ENCODE measurements at places on chromosomes 4 and X.

DNA sequence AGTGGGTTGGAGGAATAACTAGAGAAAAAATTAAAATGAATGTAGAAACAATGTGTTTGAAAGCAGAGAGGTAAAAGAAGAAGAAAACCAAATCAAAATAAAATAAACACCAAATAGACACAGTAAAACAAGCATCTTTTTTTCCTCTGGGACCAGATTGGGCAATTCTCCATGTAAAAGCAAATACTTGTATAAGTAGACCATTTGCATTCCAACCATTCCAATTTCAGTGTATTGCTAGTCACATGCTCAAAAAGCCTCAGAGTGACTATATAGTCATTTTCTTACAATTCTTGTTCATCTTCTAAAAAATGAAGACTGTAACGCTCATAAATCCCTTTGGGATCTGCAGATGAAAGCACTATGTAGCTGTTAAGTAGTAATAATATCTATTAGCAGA lies 969.5 kb downstream of the PCDH18 start:
- no peak for DNase-seq

- DNase-seq = no peak
These were observed 626.8 kb downstream of the TLL1 start for GRCh38 chr4:166499820-166500219.

DNA sequence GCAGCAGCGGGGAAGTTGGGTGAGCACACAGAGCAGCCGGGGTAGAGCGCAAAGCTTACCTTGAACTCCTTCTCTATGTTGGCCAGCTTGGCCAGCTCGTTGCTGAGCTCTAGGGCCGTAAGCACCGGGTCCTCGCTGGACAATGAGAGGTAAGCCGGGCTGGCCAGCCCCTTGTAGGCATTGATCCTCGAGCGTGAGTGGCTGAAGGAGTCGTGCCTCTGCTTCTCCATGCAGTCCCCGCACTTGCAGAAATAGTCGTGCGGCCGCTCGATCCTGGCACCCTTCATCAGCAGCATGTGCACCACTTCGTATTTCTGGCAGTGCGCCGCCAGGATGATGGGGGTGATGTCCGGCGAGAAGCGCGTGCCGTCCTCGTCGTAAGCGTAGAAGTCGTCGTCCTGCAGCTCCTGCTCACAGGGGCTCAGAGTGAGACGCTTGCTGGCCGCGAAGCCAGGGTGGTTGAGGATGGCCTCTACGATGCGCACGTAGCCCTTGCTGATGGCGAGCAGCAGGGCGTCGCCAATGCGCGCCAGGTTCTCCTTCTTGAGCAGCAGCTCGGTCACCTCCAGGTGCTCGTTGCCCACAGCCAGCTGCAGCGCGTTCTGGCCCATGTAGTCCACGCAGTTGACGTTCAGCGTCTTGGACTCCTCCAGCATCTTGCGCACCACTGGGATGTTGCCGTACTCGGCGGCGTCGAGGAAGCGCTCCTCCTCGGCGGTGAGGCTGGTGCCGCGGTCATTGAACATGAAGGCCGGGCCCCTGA lies 19.5 kb downstream of the TRPC3 start:
- DNase-seq = no peak

- DNase-seq = no peak
These were observed 65.5 kb upstream of the KLF3 start for GRCh38 chr4:38598489-38598888.

DNA sequence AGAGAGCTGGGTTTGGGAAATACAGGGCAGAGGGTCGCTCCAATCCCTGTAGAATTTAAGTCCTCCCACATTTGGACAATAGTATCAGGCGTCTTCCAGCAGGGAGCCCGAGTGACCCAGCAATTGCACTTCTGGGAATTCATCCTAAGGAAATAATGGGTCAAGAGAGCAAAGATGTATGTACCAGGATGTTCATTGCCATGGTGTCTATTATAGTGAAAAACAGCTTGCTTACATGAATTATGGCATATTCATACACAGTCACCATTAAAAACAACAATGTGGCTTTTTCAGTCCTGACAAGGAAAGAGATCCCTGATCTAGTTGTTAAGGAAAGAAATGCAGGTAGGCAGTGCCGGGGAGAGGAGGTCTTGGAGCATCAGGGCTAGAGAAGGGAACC lies 167.7 kb downstream of the PJA1 start:
- DNase-seq = no peak

- no peak for DNase-seq
These were observed 17.6 kb downstream of the TKTL1 start for GRCh38 chrX:154313147-154313546.

DNA sequence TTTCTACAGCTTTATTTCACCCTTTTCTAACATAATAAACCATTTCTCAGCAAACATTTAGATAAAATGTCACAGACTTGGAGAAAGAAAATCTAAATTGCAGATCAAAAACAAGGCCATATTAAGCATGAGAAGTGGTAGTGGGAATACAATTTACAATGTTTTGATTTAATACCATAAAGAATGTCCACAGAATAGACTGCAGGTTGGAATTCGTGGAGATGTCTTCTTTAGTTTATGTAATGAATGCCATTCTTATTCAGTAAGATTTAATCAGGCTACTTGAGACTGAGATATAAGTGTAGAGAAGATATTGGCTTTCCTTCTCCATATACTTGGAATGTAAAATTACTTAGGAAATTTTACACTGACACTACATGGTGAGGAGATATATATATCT lies 91.9 kb upstream of the ZFP42 start:
- no peak for DNase-seq

DNA sequence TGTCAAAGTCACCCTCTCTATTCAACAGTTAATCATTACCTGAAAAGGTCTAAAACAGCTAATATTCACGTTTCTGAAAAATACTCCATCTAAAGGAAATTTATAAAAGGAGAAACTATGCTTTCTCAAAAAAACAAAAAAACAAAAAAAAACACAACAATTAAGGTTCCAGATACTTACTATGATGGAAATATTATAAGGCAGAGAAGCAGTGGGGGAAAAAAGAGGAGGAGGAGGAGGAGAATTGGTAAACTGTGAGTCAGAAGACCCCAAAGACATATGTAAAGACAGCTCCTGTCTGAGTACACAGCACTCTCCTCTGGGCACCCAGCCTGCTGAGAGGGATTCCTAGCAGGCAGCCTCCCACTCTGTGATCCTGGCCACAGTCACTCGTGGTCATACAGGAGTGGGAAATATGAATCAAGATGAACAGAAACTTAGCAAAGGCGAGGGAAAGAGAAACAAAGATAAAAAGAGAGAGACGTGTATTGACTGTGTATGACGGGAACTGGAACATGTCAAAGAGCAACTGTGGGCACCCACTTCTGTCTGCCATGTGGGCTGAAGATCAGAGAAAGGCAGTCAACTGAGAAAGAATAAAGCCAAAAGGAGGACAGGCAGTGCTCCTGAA lies 12.5 kb downstream of the KLHL15 start:
- no peak for DNase-seq

- DNase-seq = no peak
These were observed 250.3 kb downstream of the GBA3 start for GRCh38 chr4:22942920-22943559.

DNA sequence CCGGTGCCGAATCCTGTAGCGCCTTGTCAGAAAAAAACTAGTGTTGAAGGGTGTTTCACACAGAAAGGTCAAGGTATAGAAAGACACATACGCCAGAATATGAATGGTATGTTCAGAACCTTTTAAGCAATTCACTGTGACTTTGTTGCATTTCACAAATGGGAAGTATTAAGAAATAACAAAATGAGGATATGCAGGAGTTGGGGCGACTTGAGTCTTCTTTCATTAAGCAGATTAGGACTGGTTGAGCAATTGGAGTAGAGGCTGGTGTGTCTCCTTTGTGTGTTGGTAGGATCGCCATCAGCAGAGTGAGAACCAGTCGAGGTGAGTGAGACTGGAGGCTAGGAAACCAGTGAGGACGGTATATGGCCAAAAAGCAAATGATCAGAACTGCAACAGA lies 1454.5 kb upstream of the TENM3 start:
- no peak for DNase-seq

DNA sequence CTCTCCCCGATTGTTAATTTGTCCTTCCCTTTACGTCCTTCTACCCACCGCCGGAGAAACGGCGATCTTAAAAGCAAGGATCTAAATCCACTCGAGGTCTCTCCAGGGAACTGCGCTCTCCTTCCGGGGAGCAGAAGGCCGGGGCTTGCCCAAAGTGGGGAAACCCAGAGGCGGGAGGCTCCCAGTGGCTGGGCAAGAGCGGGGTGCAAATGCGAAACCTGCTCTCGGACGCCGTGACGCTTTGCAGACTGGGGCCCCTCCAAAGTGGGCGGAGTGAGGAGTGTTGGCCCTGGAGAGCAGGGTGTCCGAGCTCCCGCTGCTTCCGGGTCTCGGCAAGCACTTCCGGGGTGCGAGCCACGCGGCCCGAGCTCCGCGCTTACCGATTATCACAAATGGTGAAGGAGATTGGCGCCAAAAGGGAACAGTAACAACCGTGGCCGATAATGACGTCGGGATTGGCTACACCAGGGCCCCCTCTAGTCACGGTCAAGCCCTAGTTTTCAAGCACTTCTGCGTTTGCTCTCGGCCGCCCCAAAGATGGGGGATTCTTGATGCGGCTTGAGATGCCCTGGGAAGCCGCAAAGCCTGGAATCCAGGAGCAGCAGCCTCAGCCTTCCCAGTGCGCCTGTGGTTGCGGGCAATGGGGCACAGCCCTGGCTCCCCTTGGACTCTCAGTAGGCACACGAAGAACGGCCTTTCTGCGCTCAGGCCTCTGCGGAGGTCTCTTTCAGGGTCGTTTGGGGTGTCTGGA lies 29.0 kb downstream of the HAND2 start:
- no peak for DNase-seq

DNA sequence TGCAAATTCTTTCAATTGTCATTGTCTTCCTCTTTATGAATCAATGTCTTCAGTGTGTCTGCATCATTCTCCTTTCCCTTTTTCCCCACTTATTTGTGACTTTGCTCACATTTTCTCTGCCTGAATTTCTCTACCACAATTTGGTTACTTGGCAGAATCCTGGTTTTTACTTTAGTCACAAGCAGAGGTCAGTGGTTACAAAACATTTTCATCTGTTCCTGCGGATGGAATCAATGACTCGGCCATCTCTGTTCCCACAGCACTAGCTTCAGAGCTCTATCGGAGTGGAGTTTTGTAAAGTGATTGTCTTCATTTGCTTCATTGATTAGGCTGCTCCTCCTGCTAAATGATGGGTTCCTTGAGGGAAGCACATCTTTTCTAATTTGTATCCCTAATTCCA lies 501.3 kb upstream of the AADAT start:
- DNase-seq = no peak

DNA sequence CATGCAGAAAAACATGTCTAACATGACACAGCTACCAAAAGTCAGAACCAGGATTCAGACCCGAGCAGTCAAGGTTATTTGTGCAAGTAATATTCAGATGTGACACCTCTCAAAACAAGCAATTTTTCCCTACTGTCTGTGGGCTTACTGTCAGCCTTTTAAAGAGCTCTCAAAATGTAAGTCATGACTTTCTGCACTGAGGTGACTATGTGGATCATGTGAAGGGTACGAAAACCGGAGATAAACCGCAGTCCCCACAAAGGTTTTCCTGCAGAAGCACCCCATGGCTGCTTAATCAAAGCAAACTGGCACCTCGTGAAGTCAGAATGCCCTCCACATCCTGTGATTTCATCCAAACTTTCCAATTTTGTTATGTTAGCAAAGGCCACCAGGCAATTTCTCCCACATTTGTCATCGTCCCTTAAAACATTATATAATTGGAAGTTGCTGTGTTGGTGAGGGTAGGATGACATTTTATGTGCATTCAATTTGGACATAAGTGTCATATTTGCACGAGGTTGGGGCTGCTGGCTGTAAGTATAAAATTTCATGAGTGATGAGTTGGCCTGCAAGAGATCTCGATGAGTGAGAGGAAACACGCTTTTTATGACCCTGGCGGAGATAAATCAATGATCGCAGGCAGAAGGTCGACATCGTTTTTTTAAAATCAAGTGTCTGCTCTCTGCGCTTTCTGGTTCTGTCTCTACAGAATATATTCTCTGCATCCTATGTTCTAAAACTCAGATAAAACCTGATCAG lies 161.2 kb downstream of the STK32B start:
- DNase-seq = no peak

DNA sequence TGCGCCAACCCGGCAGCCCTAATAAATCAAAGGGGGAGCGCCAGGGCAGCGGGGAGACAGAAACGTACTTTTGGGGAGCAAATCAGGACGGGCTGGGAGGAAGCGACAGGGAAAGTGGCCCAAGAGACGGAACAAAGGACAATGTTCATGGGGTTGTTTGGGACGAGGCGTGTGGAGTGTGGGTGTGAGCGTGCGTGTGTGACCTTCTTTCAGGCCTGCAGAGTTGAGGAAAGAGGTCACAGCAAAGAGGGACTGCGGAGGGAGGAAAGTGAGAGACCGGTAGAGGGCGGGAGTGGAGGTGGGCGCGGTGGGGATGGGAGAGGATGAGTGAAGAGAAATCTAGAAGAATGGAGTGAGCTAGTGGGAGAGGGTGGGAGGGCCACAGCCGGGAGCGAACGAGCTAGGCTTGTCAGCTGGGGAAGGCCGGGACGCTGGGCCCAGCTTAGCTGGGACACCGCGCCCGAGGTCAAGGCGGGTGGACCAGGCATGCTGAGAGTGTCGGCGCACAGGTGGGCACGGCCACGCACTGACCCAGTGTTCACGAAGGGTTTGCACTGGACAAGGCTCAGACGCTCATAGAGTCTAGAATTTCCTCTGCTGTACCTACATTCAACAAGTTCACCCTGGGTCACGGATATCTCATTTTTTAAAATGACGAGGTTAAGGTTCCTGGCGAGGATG lies 14.7 kb upstream of the PITX2 start:
- DNase-seq = no peak

- DNase-seq = no peak
These were observed 33.1 kb upstream of the ANXA10 start for GRCh38 chr4:168059251-168059650.

- no peak for DNase-seq
These were observed 29.6 kb downstream of the MFAP3L start for GRCh38 chr4:169996379-169997240.

DNA sequence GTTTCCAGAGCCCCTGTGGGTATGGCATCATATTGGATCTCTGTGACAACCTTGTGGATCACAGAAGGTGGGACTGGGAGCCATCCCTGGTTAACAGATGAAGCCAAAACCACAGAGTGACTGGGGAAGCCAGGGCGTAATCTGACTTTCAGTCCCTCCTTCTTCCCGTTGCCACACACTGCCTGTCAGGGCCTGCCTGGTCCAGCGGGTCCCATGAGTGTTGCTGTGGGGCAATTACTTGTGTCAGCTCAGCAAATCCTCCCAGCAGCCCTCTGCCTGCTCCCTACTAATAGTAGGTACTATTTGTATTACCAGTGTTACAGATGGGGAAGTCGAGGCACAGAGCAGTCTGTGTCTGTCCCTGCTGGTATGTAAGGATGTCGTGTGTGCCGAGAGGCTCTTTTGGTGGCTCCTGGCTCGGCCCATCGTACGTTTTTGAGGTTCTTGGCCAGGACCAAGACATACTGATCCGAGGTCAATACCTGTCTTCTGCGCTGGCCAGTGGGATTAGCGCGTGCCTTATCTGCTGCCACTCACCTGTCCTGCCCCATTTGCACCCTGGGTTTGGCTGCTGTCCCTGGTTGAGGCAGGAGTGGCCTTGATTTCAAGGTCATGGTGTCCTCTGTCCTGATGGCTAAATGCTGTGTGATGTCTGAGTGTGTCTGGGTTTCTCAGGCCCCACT lies 5.7 kb downstream of the NSG1 start:
- no peak for DNase-seq

All from CD8-positive, alpha-beta T cell (primary cell).